DMS 273 treated with DMSO at 0.1 percent for 48 hours (cell line): ENCODE measurements at places on chromosomes 1 and 21.

- DNase-seq = no peak
Observed at GRCh38 chr1:117599286-117600221, 6.3 kb upstream of the TENT5C start.

DNA sequence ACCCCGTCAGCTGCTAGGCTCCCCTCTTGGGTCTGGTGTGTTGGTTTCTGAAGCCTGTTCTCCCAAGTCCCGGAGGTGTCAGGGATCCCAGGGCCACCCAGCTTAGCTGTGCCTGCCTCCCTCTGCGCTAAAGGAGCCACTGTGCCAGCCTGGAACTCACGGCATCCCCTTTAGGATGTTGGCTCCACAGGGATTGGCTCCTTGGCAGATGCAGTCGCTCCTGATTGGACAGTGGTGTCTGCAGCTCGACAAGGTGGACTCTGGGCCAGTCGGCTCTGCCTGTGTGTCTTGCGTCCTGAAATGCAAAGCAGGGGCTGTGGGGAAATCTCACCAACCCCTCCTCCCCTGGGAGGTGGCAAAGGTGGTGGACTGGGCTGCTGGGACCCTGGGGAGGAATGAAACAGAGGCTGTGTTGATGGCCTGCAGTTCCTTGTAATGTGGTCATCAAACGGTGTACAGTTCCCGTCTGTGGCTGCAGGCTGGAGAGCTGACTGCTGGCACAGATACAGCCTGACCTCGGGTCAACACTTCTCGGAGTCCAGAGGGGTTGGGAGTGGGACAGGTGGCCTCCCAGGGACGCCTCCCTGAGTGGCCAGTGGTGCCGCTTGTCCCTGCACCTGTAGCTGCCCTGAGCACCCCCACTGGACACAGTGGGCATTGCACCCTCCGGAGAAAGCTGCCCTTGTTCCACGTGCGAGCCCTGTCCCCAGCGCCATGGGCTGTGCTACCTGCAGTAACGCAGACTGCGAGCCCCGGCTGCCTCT lies 11.5 kb upstream of the KCNAB2 start:
- DNase-seq = no peak

GRCh38 chr1:234605983-234606783 lies 3.8 kb downstream of the IRF2BP2 start:
- peak; percentile 52 for DNase-seq

GRCh38 chr1:117267232-117267774 lies 56.6 kb upstream of the VTCN1 start:
- no peak for DNase-seq

DNA sequence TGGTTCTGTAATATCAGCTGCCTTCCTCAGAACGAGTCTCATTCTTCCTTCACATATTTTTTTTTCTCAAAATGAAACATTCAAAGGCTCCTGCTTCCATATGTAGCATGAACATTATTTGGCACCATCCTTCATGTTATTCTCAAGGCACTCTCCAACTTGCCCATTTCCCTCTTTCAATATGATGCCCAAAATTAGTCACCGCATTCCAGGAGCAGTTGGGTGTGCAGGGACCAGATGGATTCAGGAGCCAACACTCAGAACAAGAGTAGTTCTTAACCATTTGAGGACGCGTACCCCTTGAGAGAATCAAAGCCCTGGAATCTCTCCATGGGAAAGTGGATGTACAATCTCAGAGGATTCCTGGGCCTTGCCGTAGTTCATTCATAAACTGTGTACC lies 50.3 kb downstream of the KCNK1 start:
- DNase-seq = peak; percentile 65

GRCh38 chr1:17197696-17198095 lies 7.2 kb upstream of the PADI1 start:
- no peak for DNase-seq

DNA sequence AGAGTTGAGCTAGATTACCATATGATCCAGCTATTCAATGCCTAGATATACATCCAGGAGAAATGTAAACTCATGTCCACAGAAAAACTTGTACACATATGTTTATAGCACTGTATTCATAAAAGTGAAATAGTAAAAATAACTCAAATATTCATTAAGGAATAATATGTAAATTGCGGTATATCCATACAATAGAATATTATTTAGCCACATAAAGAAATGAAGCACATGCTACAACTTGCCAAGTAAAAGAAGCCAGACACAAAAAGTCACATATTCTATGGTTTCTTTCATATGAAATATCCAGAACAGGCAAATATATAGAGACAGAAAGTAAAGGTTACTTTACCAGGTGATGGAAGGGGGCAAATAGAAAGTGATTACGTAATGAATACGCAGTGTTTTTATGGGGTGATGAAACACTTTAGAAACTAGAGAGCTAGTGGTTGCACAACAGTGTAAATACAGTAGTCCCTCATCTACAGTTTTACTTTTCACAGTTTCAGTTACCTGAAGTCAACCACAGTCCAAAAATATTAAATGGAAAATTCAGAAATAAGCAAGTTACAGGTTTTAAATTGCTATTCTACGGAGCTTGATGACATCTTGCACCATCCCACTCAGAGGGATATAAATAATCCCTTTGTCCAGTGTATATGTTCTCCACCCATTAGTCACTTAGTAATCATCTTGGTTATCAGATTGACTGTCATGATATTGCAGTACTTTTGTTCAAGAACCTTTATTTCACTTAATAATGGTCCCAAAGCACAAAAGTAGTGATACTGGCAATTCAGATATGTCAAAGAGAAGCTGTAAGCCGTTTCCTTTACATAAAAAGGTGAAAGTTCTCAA lies 62.3 kb downstream of the ZNF644 start:
- no peak for DNase-seq

GRCh38 chr1:117683571-117684285 lies 77.9 kb downstream of the TENT5C start:
- DNase-seq = no peak

- DNase-seq = no peak
Observed at GRCh38 chr21:30676737-30677136, 34.1 kb downstream of the KRTAP20-3 start.

DNA sequence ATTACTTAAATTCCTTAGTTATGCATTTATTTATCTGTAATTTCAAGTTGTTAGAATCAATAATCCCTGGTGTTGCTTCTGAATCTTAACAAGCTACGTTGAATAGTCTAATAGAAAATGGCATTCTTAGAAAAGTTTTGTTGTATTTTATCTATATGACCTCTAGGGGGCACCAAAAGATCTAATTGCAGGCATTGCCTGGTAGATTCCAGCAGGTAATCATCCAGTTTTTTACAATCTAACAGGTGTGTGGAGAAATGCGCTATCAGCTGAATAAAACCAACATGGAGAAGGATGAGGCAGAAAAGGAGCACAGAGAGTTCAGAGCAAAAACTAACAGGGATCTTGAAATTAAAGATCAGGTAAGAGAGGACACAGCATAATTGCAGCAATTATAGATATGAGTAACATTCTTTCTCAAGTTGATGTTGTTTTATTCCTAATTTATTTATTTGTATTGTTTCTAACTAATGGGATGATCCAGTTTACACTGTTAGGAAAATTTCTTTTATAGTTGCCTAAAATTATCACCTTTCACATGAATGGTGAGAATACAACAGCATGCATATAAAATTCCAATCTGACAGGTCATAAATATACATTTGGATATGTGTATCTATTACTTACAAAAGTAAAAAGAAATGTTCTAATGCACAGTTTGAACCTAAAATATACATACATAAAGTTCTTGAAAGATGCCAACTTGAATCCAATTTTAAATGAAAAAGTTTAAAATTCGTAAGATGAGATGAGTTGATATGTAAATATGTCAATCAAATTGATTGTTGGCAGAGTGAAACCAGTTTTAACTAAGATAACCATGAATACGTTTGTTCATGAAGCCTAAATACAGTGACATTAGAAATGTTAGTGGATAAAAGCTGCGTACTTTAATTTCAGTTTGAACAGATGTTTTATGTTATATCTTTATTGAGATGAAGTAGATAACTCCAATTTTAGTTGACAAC lies 88.4 kb downstream of the SDCCAG8 start:
- peak; percentile 24 for DNase-seq

DNA sequence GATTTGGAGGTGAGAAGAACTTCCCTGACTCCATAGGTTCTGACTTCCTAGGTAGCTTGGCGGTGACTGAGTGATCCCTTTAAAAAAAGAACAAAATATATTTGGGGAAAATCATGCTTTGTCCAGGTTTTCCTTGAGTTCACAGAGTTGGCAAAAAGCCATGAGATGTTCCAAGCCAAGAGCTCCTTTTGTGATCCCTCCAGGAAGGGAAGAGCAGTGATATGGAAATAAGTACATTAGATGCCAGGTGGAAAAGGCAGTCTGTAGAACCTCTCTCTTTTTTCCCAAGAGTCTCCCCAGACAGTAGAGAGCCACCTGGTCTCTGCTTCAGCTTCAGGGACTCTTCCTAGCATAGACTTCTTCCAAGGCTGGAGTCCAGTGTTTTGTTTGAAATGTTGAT lies 10.2 kb downstream of the TLCD4 start:
- DNase-seq = no peak

DNA sequence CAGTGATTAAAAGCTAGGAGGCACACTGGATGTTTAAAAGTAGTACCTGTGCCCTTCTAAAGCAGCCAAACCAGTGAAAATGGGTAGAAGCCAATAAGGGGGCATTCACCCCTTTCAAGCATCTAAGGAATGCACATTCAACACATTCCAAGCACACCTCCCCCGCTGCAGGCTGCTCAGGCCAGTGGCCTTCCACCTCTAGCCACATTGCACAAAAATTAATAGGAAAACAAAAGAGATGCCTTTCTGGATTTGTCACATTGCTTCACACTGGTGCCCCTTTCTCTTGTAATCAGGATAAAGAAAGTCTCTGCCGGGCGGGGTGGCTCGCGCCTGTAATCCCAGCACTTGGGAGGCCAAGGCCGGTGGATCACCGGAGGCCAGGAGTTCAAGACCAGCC lies 834.0 kb downstream of the USP25 start:
- no peak for DNase-seq

DNA sequence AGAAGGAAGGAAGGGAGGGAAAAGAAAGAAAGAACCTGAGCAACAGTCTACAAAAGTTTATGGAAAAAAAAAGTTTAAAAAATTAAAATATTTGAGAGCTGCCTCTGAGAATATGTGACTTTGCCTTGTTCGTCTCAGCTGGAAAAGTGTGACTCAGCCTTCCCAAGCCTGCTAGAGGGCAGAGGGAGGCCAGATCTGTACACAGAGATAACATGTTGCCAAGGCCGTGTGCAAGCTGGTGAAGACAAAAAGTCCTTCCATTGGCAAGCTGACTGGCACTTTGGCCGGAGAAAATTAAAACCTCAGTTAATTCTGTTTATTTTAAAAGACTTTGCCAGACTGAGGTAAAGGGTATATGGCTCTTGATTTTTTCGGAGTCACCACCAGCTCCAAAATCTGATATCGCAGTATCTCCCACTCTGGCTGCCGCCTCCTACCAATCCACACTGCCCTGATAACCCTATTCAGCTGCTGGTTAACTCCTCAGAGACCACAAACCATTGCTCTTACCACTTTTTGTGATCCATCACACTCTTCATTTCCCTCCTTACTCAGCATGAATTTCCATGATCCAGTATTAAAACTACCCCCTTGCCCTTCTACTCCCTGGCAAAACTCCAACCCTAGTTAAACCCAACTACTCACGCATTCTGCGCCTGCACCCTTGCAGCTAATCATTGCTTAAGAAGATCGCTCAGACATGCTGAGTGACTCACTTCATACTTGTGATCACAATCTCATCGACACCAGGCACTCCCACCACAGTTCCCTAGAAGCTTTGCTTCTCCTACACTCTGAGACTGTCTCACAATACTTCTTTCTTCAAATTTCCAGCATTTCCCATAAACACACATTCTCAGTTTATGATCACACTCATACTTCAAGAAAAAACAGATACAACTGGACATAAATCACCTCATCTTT lies 5.7 kb upstream of the PPP1R15B start:
- peak; percentile 82 for DNase-seq

DNA sequence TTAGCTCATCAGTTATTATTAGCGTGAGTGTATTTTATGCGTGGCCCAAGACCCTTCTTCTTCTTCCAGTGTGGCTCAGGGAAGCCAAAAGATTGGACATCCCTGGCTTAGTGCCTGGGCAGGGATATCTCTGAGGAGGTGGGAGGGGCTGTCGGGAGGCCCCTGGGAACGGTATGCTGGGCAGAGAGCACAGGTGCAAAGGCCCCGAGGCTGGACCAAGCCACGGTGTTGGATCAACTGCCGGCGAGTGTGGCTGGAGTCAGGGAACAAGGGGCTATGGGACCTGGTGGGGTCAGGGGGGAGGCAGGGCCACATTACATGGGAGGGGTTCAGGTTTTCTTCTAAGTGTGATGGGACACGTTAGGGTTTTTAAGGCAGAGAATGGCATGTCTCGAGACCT lies 62.7 kb downstream of the FHAD1 start:
- no peak for DNase-seq

DNA sequence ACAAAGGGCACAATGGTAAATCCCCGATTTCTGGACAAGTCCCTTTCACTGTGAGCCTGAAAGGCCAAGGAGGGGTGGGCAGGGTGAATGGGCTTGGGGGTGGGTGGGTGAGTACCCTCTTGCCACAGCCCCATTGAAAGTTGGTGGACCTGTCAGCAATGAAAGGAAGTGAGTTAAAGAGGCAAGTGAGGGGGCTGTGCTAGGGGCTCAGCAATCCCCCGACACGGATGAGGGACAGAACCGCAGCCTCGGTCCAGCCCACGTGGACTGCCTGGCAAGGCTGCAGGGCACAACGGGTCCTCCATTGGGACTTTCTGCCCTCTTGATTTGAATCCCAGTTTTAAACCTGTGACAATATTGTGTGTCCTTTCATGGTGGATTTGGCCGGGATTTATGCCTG lies 255.3 kb downstream of the FOXD2 start:
- DNase-seq = no peak

- no peak for DNase-seq
Observed at GRCh38 chr1:97524211-97524610, 396.6 kb downstream of the DPYD start.

GRCh38 chr1:213982672-213983492 lies 4.9 kb upstream of the PROX1 start:
- DNase-seq = peak; percentile 36

DNA sequence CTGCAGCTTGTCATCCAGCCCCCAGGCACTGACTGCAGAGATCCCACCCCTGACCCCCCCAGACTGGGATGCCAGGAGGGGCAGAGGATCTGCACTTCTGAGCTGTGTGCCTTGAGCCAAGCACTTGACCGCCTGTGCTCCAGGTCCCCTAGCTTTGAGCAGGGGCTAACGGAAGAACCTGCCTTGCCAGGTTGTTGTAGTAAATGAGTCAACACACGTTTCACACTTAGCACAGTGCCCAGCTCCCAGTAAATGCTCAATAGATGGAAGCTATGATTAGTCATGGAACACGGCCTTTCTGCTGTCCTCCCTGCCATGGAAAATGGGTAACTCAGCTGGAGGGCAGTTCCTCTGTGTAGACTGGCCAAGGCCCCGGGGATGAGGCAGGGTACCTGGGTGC lies 24.1 kb downstream of the IFFO2 start:
- no peak for DNase-seq

GRCh38 chr1:230793463-230793745 lies 46.2 kb downstream of the CAPN9 start:
- DNase-seq = no peak

GRCh38 chr1:201741763-201742342 lies 87.1 kb upstream of the IPO9 start:
- DNase-seq = no peak

- DNase-seq = peak; percentile 29
Observed at GRCh38 chr1:6490181-6491080, 1.0 kb downstream of the PLEKHG5 start.

GRCh38 chr21:46319186-46319585 lies 4.5 kb downstream of the C21orf58 start:
- DNase-seq = no peak
